ENCODE measurements at places on chromosomes 13 and 19.

GRCh38 chr13:75454497-75454896, 27.5 kb downstream of the TBC1D4 start:
- DNase-seq, result no peak

- DNase-seq, result no peak
Measured at GRCh38 chr13:89457977-89458376, 1786.8 kb downstream of the SLITRK5 start.

DNA sequence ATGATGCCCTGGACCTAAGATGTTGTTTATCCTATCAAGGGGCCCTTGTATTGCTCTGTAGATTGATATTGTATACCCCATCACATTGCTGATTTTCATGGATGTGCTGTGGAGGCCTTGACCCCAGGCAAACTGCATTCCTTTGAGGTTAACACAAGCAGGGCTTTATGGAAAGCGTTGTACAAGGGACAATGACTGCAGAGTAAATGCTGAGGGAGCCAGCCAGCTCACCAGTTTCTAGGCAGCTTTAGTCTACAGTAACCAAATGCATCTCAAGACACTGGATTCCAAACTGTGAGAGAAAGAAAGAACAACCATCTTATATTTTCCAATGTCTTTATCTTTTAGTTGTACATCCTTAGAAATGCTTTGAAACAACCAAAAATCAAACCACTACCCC, 34.1 kb upstream of the EDNRB start:
- no peak for DNase-seq

GRCh38 chr13:75220238-75220542, 261.8 kb downstream of the TBC1D4 start:
- no peak for DNase-seq

- DNase-seq, result no peak
Measured at GRCh38 chr13:53351021-53351420, 322.4 kb downstream of the OLFM4 start.

GRCh38 chr19:42131149-42132029, 857 bp downstream of the POU2F2 start:
- DNase-seq, result no peak

GRCh38 chr13:81770868-81771505, 1430.1 kb upstream of the SPRY2 start:
- no peak for DNase-seq

DNA sequence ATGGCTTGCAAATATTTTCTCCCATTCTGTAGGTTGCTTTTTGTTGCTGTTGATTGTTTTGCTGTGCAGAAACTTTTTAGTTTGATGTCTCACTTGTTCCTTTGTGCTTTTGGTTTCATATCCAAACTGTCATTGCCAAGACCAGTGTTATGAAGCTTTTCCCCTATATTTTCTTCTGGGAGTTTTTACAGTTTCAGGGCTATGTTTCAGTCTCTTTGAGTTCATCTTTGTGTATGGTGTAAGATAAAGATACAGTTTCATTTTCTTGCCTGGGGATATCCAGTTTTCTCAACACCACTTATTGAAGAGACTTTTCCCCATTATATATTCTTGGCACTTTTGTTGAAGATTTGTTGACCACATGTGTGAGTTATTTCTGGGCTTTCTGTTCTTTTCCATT, 139.9 kb downstream of the MRPL57 start:
- DNase-seq, result no peak

- DNase-seq, result no peak
Measured at GRCh38 chr13:111590796-111591195, 270.4 kb downstream of the TEX29 start.

GRCh38 chr13:52001120-52001731, 10.0 kb downstream of the ATP7B start:
- DNase-seq, result no peak

GRCh38 chr19:6209233-6209632, 70.5 kb downstream of the MLLT1 start:
- no peak for DNase-seq

- DNase-seq, result no peak
Measured at GRCh38 chr19:52494518-52494917, 33.0 kb upstream of the ZNF808 start.

DNA sequence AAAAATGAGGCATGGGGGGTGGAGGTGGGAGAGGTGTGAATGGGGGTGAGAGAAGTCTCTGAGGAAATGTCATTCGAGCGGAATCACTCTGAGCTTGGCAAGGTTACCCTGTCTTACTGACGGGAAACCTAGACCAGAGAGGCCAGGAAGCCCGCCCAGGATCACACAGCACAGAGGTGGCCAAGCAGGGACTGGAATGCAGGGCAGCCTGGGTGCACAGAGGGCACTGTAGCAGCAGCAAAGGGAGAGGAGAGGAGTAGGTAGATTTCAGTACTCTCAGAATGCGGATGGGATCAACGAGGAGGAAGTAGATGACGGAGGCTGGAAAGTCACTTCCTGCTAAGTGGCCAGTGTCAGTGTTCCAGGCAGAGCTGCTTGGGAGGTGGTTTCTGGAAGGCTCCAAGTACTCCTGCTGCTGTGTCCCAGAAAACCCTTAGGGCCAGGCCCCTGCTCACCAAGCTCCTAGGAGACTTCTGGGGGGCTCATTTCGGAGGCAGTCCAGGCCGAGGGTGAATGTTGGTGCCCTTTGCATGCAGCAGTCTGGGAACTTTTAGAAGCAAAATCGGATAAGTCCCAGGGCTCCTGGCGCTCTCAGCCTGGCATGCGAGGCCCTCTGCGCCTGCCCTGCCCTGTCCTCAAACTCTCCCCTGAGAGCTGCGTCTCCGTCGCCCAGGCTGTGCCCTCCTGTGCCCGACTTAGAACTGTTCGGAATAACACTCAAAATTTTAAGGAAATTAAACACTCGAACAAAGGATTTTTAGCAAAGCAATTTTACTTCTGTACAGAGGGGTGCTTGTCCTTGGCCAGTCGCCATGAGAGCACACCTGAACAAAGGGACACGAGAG, 33.5 kb downstream of the DNM2 start:
- DNase-seq, result no peak

DNA sequence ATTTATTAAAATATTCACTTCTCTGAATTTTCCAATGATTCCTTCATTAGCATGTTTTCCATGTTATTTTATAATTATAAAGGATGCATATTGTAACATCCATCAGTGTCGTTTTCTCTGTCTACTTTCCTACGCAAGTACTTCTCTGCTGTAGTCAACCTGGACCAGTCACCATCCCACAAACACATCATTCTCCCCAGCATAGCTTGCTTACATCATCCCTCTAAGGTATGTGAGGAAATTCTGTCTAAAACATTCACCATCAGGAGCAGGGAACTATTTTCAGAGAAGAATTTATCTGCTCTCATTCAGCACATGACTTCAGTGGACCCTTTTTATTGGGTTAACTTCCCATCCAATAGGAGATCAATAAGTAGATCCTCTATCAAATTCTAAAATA, 806.1 kb upstream of the ARGLU1 start:
- DNase-seq, result no peak

- DNase-seq, result no peak
Measured at GRCh38 chr19:11252665-11253355, 9.5 kb downstream of the DOCK6 start.

- DNase-seq, result no peak
Measured at GRCh38 chr19:43592800-43593350, 3.1 kb downstream of the IRGQ start.

DNA sequence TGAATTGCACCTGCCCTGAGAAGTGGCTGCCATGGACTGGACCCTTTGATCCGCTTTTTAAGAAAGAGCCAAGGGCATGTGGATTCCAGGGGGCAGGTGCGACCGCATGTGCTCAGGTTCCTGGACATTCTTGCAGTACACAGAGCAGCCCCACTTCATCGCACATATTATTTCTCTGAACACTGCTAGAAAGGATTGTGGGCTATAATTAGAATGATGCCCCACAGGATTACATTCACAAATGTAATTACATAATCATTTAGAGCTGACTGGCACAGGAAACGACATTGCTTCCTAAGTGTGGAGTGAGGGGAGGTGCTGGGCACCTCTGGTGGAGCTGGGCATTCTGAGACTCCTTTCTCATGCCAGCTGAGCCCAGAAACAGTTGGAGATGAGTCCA, 37.5 kb upstream of the VSTM2B start:
- DNase-seq, result no peak

DNA sequence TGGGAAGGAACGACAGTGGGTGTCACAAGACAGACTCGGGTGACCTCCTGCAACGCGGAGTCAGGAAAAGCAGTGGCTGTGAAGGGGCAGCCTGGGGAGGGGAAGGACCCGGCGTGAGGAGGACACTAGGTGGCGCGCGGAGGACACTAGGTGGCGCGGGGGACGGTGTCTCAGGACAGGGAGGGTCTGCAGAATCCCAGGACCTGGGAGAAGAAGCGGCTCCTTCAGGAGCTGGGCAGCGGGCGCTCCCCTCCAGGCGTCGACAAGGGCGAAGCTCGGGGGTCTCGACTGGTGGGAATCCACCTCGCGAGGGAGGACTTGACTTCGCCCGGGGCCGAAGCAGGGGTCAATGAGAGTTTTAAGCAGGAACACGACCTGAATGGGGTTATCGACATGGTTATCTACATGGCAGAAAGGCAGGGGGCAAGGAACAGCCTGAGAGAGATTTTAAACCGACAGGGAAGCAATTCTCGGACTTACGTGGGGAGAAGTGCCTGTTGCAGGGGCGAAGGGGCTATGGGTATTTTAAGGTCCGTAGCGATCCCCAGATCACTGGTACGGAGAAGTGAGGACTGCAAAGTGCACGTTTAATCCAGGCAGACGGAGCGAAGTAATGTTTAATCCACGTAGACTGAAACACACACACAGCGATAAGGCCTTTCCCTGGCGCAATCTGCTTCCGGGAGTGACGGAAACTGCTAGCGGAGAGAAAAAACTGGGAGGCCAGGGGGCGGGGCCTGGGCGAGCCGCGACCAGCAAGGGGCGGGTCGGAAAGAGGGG, at the start of gene ZNF616:
ZNF616 (minus strand) TSS at position 687 of the 780 bp plus-strand sequence. CDS start 9,426 bp downstream, outside the sequence.
- peak; percentile 97 for DNase-seq

GRCh38 chr19:33622505-33622808, 704 bp downstream of the CHST8 start:
- no peak for DNase-seq

GRCh38 chr19:27955485-27956480, 1257.2 kb downstream of the UQCRFS1 start:
- no peak for DNase-seq

DNA sequence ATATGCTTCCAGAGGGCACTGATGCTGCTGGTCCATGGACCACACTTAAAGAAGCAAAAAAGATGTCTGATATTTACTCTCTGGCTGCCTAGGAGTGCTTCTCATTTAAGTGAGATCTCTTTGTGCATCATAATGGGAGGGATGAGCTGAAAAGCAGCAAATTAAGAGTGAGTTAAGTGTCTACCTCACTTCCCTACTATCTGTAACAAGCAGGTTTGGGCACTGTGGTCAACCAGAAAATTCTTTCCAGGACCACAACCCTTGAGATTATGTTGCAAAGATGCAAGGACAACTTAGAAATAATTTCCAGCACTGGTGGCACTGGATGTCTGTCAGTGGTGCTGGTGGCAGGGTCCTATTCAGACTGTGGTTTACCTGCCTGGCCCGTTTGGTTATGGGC, 52.1 kb upstream of the USPL1 start:
- no peak for DNase-seq

- no peak for DNase-seq
Measured at GRCh38 chr13:36108342-36108741, 22.8 kb downstream of the DCLK1 start.

DNA sequence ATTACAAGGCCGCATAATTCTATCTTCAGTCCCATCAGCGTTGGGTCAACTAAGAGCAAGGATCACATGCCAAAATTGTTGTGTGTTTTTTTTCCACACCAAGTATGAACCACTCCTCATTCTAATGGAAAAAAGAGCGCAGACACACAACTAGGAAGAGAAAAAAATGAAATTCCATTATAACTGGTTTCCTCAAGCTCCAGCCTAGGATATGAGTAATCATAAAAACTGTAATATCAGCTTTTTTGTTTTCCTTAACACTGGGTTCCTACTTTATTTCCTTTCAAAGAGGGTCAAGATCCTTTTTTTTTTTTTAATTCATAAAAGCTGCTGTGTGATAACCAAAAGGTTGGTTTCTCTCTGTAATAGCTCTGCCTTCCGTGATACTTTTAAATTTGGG, 19.4 kb downstream of the TSHZ3 start:
- DNase-seq, result no peak

- DNase-seq, result no peak
Measured at GRCh38 chr19:55116859-55117662, at the start of gene PPP1R12C. Gene PPP1R12C, minus strand, starts transcription at chr19:55117637. Its CDS starts 94 bp downstream, at chr19:55117543.

DNA sequence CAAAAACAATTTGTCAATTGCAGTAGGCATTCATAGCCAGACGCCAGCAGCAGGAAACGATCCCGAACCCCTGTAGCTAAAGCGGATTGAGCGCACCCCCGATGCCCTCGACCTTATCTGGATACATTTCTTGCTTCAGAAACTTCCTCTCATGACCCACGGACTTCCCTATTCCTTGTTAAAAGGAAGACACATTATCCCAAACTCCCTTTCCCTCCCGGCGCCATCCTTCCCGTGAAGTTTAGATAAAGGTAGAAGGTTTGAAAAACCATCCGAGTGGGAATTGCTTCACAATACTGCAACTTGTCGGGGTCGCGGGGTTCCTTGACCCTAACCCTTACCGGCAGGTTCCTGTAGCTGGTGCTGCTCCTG, 977 bp downstream of the PCDH20 start:
- no peak for DNase-seq

DNA sequence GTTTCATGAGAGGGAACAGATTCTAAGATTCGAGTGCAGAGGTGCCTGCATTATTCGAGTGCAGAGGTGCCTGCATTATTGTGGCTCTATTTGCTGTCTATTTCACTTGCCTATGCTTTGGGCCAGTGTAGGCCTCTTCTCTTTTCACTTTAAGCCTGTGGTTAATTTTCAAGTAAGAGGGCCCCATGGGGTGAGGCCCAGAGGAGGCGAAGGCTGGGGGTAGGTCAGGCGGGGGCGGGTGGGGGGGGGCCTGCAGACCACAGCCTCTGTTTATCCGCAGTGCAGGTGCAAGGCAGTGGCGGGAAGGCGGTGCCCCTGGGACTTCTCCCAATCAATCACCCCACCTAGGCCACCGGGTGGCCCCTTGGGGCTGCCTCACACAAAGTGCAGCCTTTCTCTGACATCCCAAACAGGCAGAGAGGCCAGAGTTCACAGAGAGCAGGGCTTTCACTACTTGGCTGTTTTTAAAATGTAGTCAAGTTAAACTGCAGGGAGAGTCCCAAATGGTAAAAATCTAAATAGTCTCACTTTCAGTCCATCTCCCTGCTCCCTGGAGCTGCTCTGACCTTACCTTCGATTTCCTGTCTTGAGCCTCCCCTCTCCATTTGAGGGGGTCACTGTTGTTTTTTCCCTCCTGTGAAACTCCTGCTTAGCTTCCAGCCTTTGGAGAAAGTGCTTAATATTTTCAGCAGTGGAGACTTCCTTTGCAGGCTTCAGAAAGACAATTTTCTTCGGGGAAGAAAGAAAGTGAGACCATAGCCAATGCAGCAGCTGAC, 249.0 kb downstream of the DLEU7 start:
- no peak for DNase-seq

All from activated CD4-positive, alpha-beta T cell treated with anti-CD3 and anti-CD28 coated beads, Interleukin-2, amount 50 U/mL, for 24 hours (primary cell).